ENCODE measurements at places on chromosomes 12 and 14.
A peak's percentile ranks its signal among the peaks of the same experiment; 100 is the strongest.

- H3K27ac ChIP-seq, result no peak within 1 kb of the TSS
- H3K27me3 ChIP-seq, result no peaks in the 10 kb centered on the region
- no peak within 1 kb of the TSS for H3K4me3 ChIP-seq
- H3K36me3 ChIP-seq, result no peaks in the 10 kb centered on the region
- DNase-seq, result no peak
Observed at GRCh38 chr12:92702754-92703679, at the start of gene PLEKHG7. PLEKHG7 (plus strand) TSS chr12:92702989; CDS start chr12:92706632, 3,643 bp downstream.

DNA sequence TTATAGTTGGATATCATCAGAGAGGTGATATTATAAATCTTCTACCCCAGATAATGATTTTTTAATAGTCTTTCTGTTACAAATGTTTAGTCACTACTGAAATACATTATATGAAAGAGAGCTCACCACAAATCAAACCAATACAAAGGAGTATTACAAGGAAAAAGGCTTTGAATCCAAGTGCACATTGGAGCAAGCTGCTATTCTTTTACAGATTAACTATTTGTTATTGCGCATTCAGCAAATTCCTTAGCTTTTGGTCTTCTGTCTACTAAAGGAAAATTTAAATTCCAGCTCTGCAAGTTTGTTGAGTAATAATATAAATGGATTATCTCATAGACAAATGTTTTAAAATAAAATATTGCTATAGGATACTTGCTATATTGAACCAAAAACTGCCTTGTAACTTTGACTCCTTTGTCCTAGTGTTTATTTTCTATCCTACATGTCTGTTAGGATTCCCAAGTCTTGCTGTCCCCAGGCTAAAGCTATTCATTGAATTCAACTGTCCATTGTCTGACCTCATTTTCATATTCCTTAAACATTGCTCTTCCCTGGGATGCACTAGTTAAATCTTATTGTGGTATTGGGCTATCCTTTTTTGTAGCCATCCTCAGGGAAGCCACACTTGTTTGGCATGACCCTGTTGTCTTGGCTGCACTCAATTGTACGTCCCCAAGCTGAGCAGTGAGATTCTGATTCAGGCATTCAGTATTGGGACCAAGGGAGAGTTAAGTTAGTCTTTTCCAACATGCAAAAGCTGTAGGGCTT is 41.5 kb downstream of the PDE3A start:
- no peaks in the 10 kb centered on the region for H3K4me1 ChIP-seq
- no peak overlapping the region for H3K27ac ChIP-seq
- H3K36me3 ChIP-seq, result no peaks in the 10 kb centered on the region
- H3K4me3 ChIP-seq, result no peak overlapping the region

GRCh38 chr12:45244561-45245343 is 28.9 kb downstream of the ANO6 start:
- peak overlapping the region; percentile 2 for H3K27ac ChIP-seq
- no peak for DNase-seq
- H3K27me3 ChIP-seq, result no peaks in the 10 kb centered on the region
- no peaks in the 10 kb centered on the region for H3K36me3 ChIP-seq
- peak overlapping the region; percentile 42 for H3K4me3 ChIP-seq
- peaks cover 22% of the 10 kb centered on the region for H3K4me1 ChIP-seq

DNA sequence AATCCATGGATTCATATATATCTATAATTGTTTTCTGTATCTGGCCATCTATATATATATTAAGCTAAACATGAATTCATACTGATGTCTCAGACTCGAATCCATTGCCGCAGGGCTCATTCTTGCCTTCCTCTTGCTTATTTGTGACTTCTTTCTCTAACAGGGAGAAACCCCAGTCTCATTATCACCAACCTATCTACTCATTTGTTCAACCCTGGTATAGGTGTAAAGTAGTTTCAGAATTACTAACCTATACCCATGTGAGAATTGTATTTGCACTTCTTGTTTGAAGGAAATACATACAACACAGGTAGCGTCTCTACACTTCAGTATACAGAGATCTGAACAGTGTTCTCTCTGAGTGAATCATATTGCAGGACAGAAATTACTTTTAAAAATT is 77.7 kb downstream of the PTPN11 start:
- no peaks in the 10 kb centered on the region for H3K4me1 ChIP-seq
- no peak for DNase-seq
- peaks cover 12% of the 10 kb centered on the region for H3K36me3 ChIP-seq
- H3K4me3 ChIP-seq, result no peak overlapping the region
- no peak overlapping the region for H3K27ac ChIP-seq

GRCh38 chr14:98927986-98928385 is 344.0 kb downstream of the BCL11B start:
- H3K27ac ChIP-seq, result no peak overlapping the region
- no peak overlapping the region for H3K4me3 ChIP-seq
- peaks cover 61% of the 10 kb centered on the region for H3K4me1 ChIP-seq
- H3K27me3 ChIP-seq, result no peaks in the 10 kb centered on the region
- no peak for DNase-seq
- H3K36me3 ChIP-seq, result no peaks in the 10 kb centered on the region

DNA sequence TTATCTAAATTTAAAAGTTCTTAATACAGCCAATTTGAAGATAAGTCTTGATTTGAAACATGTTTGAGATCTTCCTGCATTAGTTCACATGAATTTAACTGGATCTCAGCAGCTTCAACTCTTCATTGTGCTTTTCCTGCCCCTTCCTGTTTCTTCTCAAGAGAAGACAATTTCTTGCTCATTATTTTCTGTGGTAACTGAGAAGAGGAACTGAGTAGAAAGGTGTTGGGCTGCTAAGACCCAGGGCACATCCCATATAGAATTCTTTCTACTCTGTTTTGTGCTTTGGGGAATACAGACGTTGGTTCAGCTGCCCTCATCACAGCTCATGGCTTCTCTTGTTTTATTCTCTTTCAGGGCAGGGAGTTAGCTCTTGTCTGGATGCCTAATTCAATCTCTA is 110.2 kb downstream of the SNAPC1 start:
- no peak for DNase-seq
- no peak overlapping the region for H3K4me3 ChIP-seq
- H3K4me1 ChIP-seq, result no peaks in the 10 kb centered on the region
- no peaks in the 10 kb centered on the region for H3K27me3 ChIP-seq
- no peak overlapping the region for H3K27ac ChIP-seq

DNA sequence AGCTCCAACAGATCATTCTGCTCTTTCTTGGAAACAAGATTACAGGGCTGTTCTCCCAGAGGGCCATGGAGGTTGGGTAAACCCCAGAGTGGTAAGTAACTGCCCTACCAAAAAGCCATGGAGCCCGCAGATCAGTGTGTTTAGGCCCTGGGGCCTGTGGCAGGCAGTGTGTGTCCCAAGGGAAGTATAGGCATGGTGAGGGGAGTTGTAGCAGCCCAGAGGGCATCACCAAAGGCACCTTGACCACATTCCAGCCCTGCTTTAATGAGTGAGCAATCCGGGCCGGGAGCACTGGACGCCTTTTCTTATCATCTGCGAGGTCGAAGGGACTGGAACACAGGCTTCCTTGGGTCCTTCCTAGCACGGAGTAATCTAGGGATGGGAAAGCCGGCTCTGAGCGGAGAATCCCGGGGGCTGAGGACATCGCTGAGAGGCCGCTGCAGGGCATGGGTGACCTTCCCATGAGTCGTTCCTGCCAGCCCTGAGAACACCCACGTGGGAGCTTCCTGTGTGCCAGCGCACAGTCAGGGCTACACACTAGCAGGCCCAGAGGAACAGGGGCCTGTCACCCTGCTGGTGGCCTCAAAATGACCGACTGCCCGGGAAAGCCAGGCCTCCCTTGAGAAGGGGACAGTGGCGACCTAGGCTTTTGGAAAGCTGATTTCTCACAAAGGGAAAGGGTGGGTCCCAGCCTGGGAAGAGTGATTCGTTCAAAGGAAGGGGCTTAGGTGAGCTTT is 91.3 kb downstream of the NINJ2 start:
- no peak for DNase-seq
- H3K27me3 ChIP-seq, result no peaks in the 10 kb centered on the region
- peaks cover 37% of the 10 kb centered on the region for H3K4me1 ChIP-seq
- H3K36me3 ChIP-seq, result no peaks in the 10 kb centered on the region
- H3K27ac ChIP-seq, result no peak overlapping the region
- H3K4me3 ChIP-seq, result no peak overlapping the region

GRCh38 chr12:80794551-80794950 is 77.8 kb downstream of the MYF5 start:
- no peak overlapping the region for H3K4me3 ChIP-seq

- no peak overlapping the region for H3K27ac ChIP-seq
- DNase-seq, result no peak
- H3K27me3 ChIP-seq, result no peaks in the 10 kb centered on the region
- H3K4me1 ChIP-seq, result peaks cover 24% of the 10 kb centered on the region
Observed at GRCh38 chr12:109597795-109598427, 24.3 kb downstream of the MVK start.

GRCh38 chr12:57240066-57240921 is 10.7 kb downstream of the STAC3 start:
- DNase-seq, result peak; percentile 75
- H3K27ac ChIP-seq, result peak overlapping the region; percentile 16
- H3K36me3 ChIP-seq, result no peaks in the 10 kb centered on the region
- H3K27me3 ChIP-seq, result peaks cover 43% of the 10 kb centered on the region

- H3K4me1 ChIP-seq, result no peaks in the 10 kb centered on the region
- H3K27me3 ChIP-seq, result no peaks in the 10 kb centered on the region
- H3K4me3 ChIP-seq, result no peak overlapping the region
- no peak overlapping the region for H3K27ac ChIP-seq
Observed at GRCh38 chr12:68505970-68506369, 104.7 kb upstream of the RAP1B start.

DNA sequence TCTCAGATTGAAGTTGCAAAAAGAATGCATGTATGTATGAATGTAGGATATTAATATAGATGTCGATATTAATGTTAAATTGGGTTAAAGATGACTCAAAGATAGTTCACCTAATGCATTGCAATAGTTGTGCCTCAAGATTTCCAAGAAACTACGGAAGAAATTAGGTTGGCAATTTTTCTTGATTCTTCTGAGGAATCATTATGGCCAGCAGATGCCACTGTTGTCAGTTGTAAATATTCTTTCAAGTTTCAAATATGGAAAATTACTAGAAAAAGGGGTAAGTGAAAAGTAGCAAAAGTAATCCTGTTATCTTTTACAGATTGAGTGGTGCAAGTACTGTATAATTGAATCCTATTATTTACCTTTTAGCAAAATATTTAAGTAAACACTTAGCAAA is 202.1 kb downstream of the ADAMTS20 start:
- no peaks in the 10 kb centered on the region for H3K36me3 ChIP-seq
- no peak overlapping the region for H3K4me3 ChIP-seq
- no peaks in the 10 kb centered on the region for H3K4me1 ChIP-seq
- H3K27ac ChIP-seq, result no peak overlapping the region
- H3K27me3 ChIP-seq, result no peaks in the 10 kb centered on the region

GRCh38 chr14:99679543-99679942 is 4.6 kb upstream of the CYP46A1 start:
- peaks cover 26% of the 10 kb centered on the region for H3K4me1 ChIP-seq
- no peak for DNase-seq
- H3K4me3 ChIP-seq, result no peak overlapping the region

- H3K27me3 ChIP-seq, result no peaks in the 10 kb centered on the region
- H3K4me1 ChIP-seq, result no peaks in the 10 kb centered on the region
- H3K27ac ChIP-seq, result no peak overlapping the region
- H3K36me3 ChIP-seq, result no peaks in the 10 kb centered on the region
- no peak for DNase-seq
Observed at GRCh38 chr14:85534458-85535293, 4.7 kb downstream of the FLRT2 start.

- H3K27me3 ChIP-seq, result no peaks in the 10 kb centered on the region
- DNase-seq, result no peak
- peaks cover 67% of the 10 kb centered on the region for H3K4me1 ChIP-seq
- no peak overlapping the region for H3K27ac ChIP-seq
- H3K4me3 ChIP-seq, result no peak overlapping the region
- no peaks in the 10 kb centered on the region for H3K36me3 ChIP-seq
Observed at GRCh38 chr14:68373847-68374444, 418.9 kb downstream of the ZFP36L1 start.

DNA sequence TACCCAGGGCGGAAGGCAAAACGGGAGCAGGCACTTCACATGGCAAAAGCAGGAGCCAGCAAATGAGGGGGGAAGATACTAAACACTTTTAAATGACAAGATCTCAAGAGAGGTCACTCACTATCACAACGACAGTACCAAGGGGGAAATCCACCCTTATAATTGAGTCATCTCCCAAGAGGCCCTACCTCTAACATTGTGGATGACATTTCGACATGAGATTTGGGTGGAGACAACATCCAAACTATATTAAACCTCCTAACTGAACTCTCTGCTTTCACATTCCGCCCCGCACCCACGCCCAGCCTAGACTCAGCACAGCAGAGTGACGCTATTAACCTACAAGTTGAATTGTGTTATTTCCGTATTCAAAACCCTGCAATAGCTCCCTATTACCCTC is 76.7 kb upstream of the SCAF11 start:
- H3K27me3 ChIP-seq, result no peaks in the 10 kb centered on the region
- no peaks in the 10 kb centered on the region for H3K36me3 ChIP-seq
- H3K4me1 ChIP-seq, result no peaks in the 10 kb centered on the region
- H3K4me3 ChIP-seq, result no peak overlapping the region

GRCh38 chr14:38387821-38388220 is 131.9 kb upstream of the CLEC14A start:
- no peak overlapping the region for H3K27ac ChIP-seq
- no peaks in the 10 kb centered on the region for H3K36me3 ChIP-seq
- no peaks in the 10 kb centered on the region for H3K4me1 ChIP-seq
- H3K4me3 ChIP-seq, result no peak overlapping the region
- no peak for DNase-seq

GRCh38 chr12:53825246-53826081 is 73.7 kb upstream of the CISTR start:
- H3K27ac ChIP-seq, result no peak overlapping the region
- H3K4me3 ChIP-seq, result no peak overlapping the region

GRCh38 chr12:111705672-111706071 is 19.8 kb downstream of the ACAD10 start:
- no peaks in the 10 kb centered on the region for H3K4me1 ChIP-seq
- H3K27me3 ChIP-seq, result no peaks in the 10 kb centered on the region
- no peak overlapping the region for H3K27ac ChIP-seq
- DNase-seq, result no peak
- H3K4me3 ChIP-seq, result no peak overlapping the region
- H3K36me3 ChIP-seq, result peaks cover 37% of the 10 kb centered on the region

DNA sequence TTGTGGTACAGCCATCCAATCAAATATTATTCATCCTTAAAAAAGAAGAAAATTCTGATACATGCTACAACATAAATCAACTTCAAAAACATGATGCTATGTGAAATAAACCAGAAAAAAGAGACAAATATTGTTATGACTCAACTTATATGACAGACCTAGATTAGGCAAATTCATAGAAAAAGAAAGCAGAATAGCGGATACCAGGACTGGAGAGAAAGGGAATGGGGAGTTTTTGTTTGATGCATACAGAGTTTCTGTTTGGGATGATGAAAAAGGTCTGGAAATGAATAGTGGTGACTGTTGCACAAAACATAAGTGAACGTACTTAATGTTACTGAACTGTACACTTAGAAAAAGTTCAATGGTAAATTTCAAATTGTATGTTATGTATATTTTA is 82.3 kb downstream of the SPPL3 start:
- no peak overlapping the region for H3K4me3 ChIP-seq
- H3K36me3 ChIP-seq, result no peaks in the 10 kb centered on the region
- no peak overlapping the region for H3K27ac ChIP-seq

- peak overlapping the region; percentile 81 for H3K27ac ChIP-seq
- H3K27me3 ChIP-seq, result no peaks in the 10 kb centered on the region
- H3K4me1 ChIP-seq, result peaks cover 72% of the 10 kb centered on the region
- H3K36me3 ChIP-seq, result no peaks in the 10 kb centered on the region
- H3K4me3 ChIP-seq, result peak overlapping the region; percentile 64
Observed at GRCh38 chr14:68814539-68815297, 21.9 kb upstream of the ZFP36L1 start.
